ENCODE measurements at places on chromosomes 1 and 21. TPM values are rescaled to one million over a fixed set of nuclear protein-coding genes. Genes with fewer than 3 reads are reported as not detected.

DNA sequence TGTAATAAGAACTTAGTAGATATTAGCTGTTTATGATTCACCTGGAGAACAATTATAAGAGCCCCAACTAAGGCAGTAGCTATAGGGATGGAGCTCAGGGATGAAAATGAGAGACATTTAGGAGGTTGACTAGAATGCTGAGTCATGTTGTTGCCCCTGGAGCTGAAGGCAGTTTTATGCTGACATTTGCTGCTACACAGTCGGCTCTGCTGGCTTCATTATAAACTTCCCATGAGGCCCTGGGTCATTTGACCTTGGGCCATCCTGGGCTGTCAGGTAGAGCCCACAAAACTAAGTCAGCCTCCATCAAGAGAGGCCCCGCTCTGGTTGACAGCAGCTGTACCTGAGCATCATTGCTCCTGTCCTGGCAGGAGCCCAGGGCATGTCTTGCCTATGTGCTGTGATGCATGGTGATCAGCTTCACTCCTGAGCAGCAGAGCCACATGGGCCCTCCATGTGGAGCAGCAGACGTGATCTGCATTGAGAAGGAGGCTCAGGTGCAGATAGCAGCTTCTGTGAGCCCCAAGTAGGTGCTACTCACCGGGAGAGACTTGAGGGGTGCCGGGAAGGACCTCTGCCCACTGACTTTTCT, 112.4 kb downstream of the TBX19 start:
- no peak for DNase-seq

DNA sequence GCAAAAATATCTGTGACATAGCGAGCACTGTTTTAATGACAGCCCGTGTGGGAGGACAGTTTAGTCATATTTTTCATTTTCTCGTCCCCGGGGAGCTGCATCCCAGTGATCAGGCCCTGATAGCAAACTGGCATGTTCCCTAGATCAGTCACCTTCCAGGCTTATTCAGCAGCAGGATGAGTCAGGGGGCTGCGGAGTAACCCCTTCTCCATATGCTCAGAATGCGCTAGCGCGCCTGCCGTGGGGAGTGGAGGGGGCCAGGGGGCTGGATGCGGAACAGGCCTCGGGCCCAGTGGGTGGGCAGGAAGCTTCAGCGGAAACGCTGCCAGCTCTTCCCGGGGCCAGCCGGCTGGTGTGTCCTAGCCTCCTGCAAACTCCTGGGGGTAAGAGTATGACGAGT, 94.0 kb downstream of the KCND3 start:
- DNase-seq, result no peak

DNA sequence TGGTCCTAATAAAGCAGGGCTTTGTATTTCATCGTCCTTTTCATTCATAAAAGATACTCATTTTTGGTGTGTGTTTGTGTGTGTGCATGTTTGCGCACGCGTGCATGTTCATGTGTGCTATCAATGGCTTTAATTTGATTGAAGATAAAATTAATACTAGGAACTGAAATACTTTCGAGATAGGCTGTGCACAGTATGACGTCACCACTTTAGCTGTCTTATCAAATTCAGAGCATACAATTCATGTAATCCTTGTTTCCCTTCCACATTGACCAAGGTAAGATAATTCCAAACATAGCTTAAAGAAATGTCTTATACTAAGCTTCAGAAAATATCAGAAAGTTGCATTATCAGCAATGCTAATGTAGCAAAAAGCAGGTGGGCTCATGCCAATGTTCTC, 113.6 kb upstream of the CYYR1 start:
- no peak for DNase-seq

GRCh38 chr1:228315945-228316588, 90.6 kb downstream of the TRIM11 start:
- no peak for DNase-seq

DNA sequence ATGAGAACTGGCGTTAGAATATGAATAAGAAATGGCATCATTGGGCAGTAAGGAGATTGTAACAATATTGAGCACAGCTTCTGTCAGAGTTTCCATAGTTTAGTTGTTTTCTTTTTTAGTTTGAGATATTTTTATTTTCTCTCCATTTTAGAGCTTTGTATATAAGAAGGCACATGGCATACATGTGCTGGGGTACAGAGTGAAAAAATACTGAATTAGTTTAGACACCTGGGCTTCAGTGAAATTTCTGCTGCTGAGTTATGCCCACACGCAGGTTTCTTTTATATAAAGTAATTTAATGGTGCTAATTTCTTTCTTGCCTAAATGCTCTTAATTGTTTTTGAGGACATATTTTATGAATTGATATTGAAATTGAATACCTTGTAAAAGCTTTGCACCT, 53.6 kb upstream of the RWDD3 start:
- DNase-seq, result no peak

GRCh38 chr1:63618011-63618410, 24.8 kb downstream of the PGM1 start:
- DNase-seq, result no peak

DNA sequence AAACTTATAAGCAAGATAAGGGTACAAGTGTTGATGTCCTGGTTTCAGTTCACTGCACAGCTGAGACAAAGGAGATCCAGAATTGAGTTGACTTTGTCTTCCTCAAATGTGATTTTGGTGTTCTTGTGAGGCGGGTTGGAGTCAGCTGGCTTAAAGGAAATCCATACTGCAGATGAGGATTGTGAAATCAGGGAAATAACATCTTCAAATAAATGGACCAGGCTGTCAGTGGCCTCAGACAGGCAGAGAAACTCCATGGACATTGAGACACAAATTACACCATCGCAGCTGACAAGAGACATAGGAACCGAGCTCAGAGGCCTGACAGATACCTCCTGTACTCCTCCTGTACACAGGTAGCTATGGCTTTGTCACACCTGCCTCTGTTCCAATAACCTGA, 27.0 kb upstream of the REG4 start:
- DNase-seq, result no peak

DNA sequence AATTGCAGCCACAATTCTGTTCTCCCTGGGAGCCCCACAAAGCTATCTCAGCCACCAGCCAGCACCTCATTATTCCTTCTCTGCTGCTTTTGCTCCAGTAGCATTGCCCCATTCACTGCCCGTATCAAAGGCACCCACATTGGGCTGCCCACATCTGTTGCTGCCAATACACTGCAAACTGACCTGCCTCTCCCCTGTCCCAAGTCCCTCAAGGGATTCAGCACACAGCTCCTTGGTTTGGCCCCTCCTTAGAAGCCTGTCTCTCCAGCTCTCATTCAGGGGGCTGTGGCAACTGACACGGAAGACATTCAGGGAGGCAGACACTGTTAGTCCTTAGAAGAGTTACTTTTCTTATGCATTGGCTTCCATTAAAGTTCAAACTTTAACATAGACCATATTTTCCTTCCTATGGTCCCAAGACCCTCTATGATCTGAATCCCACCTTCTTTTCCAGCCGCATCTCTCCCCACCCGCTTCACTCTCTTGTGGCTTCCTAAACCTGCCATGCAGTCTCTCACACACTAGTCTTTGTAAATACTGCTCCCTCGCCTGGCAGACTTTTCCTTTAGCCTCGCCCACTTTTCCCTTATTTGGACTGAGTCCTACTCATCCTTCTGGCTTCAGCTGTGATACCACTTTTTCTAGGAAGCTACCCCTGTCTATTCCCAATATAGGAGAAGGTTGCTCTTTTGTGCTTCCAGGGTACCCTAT, 19.3 kb upstream of the KLHDC8A start:
- peak; percentile 64 for DNase-seq

- no peak for DNase-seq
These were observed 101.2 kb downstream of the GLIS1 start for GRCh38 chr1:53637511-53638359.

DNA sequence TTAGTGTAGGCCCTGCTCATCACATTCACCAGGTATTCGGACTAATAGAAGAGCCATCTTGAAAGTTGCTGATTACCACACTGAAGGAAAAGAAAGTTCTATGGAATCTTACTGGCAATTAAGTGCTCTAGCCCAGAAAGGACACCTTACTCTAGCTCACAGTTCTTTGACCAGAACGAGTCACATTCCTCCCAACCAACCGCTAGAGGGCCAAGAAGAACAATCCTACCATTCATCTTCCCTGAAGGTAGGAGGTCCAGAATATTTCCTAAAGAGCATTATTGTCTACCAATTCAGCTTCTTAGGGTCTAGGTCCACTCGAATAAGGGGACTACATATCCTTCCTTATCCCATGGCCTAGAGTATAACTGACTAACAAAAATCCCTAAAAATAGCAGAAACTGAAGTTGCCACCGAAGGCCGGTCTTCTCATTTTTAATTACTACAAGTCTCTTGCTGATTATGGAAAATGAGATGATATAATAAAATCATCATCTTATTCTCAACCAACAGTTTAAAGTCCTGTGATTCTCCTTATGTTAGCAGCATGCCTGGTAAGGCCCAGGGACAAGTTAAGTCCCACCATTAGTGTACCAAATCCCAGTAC, 2.7 kb upstream of the FMO1 start:
- DNase-seq, result peak; percentile 38

DNA sequence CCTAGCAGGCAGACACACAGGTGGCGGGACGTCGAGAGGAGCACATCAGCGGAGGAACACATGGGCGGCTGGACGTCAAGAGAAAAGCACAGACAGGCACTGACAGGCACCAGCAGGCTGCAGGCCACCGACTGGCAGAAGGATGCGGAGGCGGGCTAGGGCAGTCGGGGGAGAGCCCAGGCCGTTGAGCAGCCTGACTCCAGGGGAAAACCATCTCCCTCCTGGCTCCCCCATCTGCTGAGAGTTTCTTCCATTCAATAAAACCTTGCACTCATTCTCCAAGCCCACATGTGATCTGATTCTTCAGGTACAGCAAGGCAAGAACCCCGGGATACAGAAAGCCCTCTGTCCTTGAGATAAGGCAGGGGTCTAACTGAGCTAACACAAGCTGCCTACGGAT, 25.5 kb downstream of the B3GALT5 start:
- DNase-seq, result no peak

DNA sequence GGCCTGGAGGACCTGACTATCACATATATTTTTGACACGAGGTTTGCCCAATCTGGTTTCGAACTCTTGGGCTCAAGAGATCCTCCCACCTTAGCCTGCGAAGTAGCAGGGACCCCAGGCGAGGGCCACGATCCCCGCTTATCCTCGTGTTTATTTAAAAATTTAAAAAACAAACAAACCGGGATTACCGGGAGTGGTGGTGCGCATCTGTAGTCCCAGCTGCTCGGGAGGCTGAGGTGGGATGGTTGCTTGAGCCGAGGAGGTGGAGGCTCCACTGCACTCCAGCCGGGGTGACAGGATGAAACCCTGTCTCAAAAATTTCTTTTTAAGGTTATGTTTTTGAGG, 452 bp upstream of the EXOSC10 start:
- DNase-seq, result no peak

GRCh38 chr1:51156752-51157151, 54.7 kb downstream of the C1orf185 start:
- no peak for DNase-seq

GRCh38 chr21:29303288-29303687, 4.6 kb downstream of the BACH1 start:
- DNase-seq, result no peak

DNA sequence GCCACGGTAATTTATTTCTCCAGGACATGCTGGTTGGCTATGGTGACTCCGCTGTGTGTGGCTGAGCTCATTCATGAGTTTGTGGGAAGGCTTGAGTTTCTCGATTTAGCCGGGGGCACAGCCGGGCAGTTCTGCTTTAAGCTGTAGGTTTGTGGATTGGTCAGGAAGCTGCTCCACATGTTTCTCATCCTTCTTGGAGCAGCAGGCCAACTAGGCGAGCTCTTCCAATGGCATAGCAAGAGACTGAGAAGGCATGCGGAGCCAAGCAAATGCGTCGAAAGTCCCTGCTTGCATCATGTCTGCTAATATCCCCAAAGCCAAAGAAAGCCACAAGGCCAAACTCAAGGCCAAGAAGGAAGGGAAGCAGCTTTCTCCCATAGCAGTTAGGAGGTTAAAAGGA, 71.6 kb upstream of the GREM2 start:
- no peak for DNase-seq

DNA sequence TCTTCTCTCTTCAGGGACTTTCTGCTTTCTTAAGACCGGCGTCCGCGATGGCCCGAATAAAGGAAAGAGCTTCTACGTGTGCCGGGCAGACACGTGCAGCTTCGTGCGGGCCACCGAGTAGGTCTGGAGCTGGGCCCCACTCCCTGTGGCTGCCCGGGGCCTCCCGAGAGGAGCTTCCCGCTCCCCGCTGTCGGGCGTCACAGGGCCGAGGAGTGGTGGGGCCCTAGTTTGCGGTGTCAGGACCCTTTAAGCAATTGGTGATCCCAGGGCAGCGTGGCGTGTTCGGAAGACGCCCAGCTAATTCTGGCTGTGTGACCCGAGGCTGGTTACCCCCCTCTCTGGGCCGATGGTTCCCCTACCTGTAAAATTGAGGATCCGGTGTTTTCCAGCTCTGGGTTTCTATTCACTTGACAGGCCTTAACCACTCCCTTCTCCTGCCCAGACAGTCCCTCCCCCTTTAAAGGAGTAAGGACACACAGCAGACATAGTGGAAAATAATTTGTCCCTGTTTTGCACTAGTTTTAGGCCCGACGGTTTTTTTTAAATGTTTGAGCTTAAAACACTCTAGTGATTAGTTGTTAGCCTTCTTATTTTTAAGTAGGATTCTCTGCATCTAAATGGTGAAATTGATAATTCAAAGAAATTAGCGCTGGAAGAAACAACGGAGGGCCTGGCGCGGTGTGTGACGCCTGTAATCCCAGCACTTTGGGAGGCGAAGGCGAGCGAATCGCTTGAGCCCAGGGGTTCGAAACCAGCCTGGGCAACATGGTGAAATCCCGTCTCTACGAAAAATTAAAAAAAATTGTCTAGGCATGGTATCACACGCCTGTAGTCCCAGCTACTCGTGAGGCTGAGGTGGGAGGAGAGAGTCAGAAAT, 553 bp downstream of the TTF2 start:
- peak; percentile 40 for DNase-seq

DNA sequence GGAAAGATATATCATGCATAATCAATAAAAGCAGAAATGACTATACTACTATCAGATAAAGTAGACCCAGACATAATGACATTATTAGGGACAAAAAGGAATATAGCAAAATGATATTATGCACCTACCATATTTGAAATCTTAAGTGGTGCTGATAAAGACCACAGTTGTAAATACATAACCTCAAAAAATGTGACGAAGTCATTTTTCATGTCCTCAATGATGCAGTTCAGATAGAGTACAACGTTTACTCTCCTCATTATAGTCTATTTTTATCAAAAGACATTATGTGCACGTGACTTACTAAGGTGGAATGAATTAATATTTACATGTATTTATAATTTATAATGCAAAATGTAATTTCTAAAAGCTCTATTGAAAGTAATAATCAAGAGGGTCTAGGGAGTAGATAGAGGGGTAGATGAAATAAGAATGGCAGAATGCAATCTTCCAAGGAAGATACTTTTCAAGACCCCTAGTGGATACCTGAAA, 61.7 kb upstream of the TNFSF4 start:
- no peak for DNase-seq

DNA sequence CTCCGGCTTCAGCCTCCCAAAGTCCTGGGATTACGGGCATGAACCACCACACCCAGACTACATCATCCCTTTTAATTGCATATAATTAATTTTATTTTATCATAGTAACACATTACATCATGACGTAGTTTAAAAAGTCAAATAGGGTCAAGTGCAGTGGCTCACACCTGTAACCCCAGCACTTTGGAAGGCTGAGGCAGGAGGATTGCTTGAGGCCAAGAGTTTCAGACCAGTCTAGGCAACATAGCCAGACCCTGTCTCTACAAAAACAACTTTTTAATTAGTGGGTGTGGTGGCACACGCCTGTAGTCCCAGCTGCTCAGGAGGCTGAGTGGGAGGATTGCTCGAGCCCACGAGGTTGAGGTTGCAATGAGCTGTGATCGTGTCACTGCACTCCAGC, 20.7 kb downstream of the EFNA3 start:
- DNase-seq, result no peak

LRRC39 gene
- total RNA-seq, result 0.19 TPM

CD48 gene
- total RNA-seq, result not detected

DNAJC28 gene
- total RNA-seq, result 0.77 TPM
